ENCODE measurements at places on chromosomes 7 and 10.

- no peak for DNase-seq
Measured at GRCh38 chr7:28686418-28686800, 271.7 kb downstream of the TRIL start.

DNA sequence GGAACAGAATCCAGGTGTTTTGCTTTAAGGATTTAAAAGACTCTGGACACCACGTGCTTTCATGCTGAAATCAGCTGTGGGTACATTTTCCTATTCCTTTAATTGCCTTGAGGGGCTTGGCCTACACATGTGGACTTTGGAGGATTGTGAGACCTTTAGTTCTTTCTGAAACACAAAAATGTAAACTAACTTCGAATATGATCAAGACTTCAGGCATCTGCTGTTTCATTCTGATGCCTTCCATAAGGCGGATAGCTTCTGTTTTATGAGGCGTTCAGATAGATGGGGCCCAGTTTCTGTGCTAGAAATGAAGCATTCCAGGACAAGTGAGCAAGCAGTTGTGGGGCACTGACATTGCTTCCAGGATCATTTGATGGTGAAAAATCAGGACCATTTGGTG, 1.5 kb upstream of the NOBOX start:
- DNase-seq, result no peak

GRCh38 chr10:60848126-60848525, 69.8 kb downstream of the CDK1 start:
- DNase-seq, result no peak

DNA sequence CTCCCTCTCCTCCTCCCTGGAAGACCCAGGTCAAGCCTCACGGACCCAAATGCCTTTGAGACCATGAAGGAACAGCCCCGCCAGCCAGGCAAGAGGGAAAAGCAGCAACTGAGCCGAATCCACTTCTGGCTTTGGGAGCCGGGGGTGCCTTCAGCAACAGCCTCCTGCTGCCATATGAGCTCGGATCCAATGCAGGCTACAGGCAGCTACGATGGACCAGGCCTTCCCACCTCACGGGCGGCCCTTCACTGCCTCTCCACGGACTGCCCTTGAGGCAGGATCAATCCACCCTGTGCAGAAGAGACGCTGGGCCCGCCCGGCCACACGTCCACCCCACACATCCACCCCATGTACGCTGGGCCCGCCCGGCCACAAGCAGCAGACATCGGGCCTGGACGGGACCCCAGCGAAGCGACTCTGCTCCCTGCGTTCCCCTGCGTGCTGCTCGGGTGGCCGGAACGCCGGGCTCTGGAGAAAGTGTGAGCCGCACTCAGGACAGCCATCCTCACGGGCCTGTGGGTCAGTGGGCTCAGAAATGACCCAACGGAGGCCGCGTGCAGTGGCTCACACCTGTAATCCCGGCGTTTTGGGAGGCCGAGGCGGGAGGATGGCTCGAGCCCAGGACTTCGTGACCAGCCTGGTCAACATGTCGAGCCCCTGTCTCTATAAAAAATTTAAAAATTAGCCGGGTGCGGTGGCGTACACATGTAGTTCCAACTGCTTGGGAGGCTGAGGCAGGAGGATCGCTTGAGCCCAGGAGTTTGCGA, 82.0 kb downstream of the FOXL3 start:
- DNase-seq, result no peak

DNA sequence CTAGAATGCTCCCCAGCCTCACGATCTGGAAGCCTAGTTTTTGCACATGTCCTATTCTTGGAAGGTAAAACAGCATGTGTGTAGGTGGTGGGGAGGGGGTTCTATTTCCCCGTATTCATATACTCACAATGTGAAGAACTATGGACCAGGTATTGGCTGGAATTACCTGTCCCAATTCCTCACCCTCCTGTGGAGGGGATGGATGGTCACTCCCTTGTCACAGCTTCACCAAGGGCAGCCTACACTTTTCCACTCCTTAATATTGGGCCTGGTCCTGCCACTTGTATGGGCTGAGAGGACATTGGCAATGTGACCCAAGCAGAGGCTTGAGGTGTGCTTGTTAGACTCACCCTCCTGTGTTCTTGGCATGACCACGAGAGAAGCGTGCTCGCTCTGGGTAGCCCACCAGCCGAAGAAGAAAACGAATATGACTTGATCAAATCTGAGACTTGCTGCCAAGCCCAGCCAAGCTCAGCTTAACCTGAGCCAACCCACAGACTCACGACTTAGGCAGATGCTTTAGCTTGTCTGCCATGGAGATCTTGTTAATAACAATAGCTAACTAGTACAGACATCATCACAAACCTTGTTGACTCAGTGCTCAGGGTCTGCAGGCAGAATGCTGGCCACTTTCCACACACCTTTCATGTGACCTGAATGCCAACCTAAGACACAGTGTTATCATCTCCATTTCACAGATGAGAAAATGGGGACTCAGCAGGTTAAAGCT, 17.2 kb downstream of the ZNF488 start:
- no peak for DNase-seq

DNA sequence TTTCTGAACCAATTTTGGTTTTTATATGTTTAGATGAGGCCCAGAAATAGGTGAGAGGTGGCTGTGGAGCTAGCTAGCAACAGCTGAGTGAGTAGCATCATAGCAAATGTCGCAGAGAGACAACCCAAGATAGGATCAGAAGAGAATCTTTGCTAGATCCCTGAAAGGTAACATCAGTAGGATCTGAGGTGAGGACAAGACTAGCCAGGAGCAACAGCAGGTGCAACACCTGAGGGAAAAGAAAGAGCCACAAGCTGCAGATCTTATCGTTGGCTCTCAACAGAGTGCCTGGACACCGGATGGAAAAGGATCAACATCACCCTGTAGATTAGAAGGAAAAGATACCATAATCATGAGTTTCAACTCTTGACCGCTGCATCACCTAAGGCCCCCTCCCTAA, 4.4 kb downstream of the ST8SIA6 start:
- DNase-seq, result no peak
